Activated T-helper 1 cell treated with anti-CD3 and anti-CD28 coated beads, Interleukin-12 subunit alpha, Interleukin-12 subunit beta, Interleukin-2, Interleukin-4 antibody, amounts not matched to agents 30 ng/mL and 10 ng/mL and 1 ng/mL, durations not matched to agents 14 hours and 24 hours and 36 hours (primary cell): ENCODE measurements at places on chromosomes 7 and 10. TPM values are rescaled to one million over a fixed set of nuclear protein-coding genes. Genes with fewer than 3 reads are reported as not detected.

GRCh38 chr10:72334196-72334824 lies 20.4 kb downstream of the DNAJB12 start:
- DNase-seq = no peak

GRCh38 chr10:1035201-1035600 lies 9.5 kb upstream of the IDI2 start:
- DNase-seq = no peak

Gene GIMAP8
- 9.2 and 9.4 TPM in 2 replicates for total RNA-seq

- DNase-seq = no peak
Measured at GRCh38 chr10:29186221-29186620, 102.6 kb upstream of the LYZL1 start.

DNA sequence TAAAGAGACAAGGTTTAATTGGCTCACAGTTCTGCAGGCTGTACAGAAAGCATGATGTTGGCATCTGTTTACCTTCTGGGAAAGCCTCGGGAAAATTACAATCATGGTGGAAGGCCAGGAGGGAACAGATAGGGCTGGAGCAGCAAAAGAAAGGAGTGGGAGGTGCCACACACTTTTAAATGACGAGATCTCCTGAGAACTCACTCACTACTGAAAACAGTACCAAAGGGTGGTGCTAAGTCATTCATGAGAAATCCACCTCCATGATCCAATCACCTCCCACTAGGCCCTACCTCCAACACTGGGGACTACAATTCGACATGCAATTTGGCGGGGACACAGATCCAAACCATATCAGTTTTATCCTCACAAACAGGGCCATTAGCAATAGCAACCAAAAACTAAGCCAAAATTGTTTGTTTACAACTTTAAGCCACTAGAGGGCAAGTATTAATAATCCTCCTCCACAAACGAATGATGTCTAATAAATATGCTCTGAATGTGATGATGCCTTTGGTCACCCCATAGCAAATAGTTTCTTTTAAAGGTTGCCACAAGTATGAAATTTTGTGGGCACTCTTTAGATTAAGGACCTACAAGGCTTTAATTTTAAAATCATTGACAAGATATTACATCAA lies 129.2 kb upstream of the NRBF2 start:
- DNase-seq = no peak

- no peak for DNase-seq
Measured at GRCh38 chr10:116186273-116186672, 86.7 kb downstream of the GFRA1 start.

Gene ASB15
- total RNA-seq = not detected in 2 replicates

Gene KEL
- total RNA-seq = 0.49 TPM in 1 of 2 replicates, not detected in the other
